ENCODE measurements at places on chromosomes 11 and 22. TPM values are rescaled to one million over a fixed set of nuclear protein-coding genes. Genes with fewer than 3 reads are reported as not detected.

ZNF215 gene
- total RNA-seq, result 3.7 TPM

IL10RA gene
- total RNA-seq, result 0.78 TPM

- DNase-seq, result no peak
Observed at GRCh38 chr11:85705800-85706199, 19.8 kb upstream of the CCDC89 start.

- no peak for DNase-seq
Observed at GRCh38 chr22:37080838-37081237, 28.7 kb downstream of the TMPRSS6 start.

DNA sequence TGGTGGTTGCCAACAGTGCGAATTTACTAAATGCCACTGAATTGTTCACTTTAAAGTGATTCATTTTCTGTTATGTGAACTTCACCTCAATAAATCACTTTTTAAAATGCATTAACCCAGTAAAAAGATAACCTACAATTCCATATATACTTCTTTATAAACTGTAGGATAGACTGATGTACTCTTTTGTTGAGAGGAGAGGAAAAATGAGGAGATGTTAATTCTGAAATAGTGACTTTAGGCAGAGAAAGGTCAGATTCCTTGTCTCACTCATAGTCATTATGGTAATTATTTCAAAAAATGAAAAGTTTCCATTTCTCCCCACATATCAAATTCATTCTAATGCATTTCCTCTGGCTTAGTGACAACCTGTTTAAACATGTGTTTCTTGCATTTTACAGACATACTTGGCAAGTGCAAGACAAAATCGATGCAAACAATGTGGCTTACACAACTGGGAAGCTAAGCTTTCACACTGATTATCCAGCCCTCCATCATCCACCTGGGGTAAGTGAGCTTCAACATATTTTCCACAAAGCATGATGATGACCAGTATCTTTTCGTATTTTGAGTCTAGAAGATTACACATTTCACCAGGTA, 74.5 kb downstream of the BBOX1 start:
- DNase-seq, result no peak

GRCh38 chr22:39710380-39711150, 140.0 kb downstream of the CACNA1I start:
- DNase-seq, result no peak

- DNase-seq, result no peak
Observed at GRCh38 chr11:132115454-132115853, 745.0 kb downstream of the NTM start.
